NCI-H1930 (cell line): ENCODE measurements at places on chromosomes 1 and 21.
A peak's percentile ranks its signal among the peaks of the same experiment; 100 is the strongest.

- DNase-seq: no peak
Measured at GRCh38 chr1:30693822-30694221, 29.6 kb downstream of the MATN1 start.

GRCh38 chr1:68188060-68188538 lies 44.2 kb downstream of the WLS start:
- no peak for DNase-seq

DNA sequence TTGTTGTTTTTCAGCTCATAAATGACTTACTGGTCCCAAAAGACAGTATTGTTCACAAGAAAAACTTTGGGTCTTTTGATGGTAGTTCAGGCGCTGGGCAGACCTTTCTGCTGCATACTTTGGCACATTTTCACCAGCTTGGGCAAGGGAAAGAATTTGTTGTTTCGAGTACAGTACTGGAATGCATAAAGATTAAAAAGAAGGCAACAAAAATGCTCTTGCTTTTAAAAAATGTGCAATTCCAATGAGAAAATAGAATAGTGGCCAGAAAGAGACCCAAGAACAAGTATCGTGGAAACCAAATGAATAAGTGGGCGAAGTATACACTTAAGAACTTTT lies 56.0 kb downstream of the CLIC6 start:
- no peak for DNase-seq

DNA sequence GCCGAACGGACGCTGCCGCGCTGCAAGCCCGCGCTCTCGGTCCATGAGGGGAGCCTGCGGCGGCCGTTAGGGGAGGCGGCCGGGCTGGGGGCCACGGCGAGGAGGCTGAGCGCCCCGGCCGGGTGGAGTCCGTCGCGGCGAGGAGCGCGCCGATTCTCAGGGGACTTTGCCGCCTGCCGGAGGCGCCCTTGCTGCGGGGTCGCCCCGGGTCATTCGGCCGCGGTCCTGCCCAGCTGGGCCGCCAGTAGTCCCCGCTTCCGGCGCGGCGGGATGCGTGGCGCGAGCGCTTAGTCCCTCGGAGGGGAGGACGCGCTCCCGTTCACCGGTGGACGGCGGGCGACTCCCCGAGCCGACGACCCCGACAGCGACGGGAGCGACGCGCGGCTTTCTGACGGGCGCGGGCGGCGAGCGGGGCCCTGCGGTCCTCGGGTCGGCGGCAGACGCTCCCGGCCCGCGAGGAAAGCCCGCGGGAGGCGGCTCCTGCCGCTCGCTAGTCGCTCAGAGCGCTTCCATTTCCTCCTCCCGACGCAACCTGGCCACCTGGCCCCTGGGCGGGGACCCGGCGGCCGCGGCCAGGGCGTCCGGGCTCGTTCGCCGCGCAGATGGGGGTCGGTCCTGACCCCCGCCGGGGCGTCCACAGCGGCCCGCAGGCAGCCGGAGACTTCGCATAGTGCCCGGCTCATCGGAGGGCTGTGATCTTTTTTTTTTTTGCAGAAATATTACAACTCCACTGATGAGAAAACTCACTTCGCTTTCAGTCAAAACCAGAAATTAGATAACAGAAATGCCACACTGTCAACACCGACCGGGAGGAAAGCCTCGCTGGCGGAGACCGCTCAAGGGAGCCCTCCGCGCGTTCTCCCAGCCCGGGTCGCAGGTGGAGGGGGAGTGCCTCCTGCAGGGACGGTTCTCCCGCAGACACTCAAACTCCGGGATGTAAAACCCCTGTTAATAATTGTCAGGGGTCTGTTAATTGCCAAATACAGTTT lies 641 bp upstream of the ZBTB21 start:
- DNase-seq: no peak

GRCh38 chr1:245901037-245901436 lies 606.0 kb downstream of the SMYD3 start:
- no peak for DNase-seq

- DNase-seq: no peak
Measured at GRCh38 chr1:247746391-247746935, 1.5 kb downstream of the OR14A2 start.

GRCh38 chr1:94418664-94419655 lies 771 bp downstream of the ABCD3 start:
- DNase-seq: no peak

DNA sequence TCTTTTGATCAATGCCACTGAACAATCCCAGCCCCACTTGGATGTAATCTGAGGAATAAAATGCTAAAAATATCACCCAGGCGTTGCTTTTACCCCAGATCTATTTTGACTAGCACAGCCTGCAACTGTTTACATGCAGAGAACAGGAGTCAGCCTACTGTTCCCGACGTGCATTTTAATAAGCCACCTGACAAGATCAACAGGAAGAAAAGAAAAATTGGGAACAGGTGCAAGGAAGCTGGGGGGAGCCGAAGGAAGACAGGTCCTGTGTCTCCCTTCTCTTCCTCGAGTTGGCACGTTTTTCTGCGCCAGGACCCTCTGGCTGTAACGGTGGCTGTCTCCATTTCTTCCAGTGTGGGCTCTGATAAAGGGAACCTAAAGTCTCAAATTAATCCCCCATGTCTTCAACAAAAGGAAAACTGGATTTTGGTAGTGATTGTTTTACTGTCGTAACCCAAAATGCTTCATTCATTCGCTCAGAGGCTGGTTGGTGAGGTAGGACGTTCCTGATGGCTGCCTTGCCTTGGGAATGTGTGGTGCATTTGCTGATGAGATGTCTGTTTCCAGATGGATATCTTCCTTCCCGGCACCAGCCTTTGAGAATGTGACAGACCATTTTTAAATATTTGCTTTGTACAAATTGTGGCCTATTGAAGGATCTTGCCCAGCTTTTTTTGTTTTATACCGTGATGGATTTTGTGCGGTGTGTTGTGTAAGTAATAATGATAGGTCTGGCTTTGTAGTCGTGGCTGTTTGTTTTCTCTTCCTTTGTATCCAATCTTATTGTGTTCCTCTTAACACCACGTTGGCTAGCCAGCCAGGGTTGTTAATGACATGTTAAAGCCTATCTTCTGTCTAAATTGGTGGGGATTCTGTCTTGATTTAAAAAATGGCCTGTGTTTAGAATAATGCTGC lies 117.5 kb downstream of the C1orf21 start:
- peak; percentile 46 for DNase-seq

- no peak for DNase-seq
Measured at GRCh38 chr21:35438643-35439404, 389.7 kb upstream of the RUNX1 start.

GRCh38 chr21:31992391-31992790 lies 119.6 kb downstream of the HUNK start:
- DNase-seq: no peak

DNA sequence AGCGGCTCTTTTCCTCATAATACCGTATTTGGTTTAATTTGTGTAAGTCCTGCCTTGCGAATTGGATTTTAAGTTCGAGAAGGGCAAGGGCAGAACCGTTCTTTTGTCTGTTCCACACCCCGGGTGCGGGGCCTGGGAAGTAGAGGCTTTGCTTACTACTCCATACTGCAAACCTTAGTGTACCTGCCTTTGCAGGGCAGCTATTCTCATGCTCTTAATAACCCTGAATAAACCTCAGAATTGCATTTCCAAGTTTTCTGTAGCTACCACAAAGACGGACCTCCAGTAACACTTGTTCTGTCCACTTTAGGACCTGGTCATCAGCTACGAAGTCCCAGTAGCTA lies 657 bp upstream of the HNRNPU start:
- no peak for DNase-seq

DNA sequence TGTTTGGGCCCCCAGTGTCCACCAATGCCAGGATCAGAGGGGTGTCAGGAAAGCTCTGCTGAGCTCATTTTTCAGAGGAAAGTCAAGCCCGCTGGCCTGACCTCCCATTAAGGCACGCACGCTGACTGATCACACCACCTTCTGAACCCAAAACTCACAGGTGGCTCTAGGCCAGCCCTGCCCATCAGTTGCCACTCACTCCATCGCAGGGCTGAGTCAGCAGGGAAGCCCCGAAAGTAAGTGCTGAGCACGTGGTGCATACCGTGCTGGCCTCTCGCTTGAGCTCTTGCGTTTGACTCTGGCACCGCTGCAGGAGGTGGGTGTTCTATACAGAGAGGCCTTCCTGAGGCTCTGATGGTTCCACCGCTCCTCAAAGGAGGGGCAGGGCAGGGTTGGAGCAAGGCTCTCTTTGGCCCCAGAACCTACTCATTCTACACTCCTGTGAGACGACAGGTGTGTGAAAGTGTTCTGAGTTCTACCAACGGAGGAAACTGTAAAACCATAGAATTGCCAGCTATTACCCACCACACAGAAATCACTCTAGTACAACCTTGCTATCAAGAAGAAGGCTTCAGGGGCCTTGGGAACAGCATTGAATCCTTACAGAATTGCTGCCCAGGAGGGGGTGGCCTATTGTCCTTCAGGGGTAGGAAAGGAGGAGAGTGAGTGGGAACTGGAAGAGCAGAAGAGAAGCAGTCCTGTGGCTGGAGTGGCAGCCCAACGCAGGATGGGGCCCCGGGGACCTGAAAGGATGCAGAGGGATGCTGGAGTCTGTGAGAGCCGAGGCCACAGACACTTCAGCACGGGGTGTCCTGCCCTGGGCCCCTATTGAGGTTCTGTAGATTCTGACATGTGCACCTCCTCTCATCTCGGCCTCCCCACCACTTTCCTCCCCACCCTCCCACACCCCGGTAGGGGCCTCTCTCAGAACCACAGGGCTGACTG lies 214.7 kb upstream of the EDN2 start:
- no peak for DNase-seq

DNA sequence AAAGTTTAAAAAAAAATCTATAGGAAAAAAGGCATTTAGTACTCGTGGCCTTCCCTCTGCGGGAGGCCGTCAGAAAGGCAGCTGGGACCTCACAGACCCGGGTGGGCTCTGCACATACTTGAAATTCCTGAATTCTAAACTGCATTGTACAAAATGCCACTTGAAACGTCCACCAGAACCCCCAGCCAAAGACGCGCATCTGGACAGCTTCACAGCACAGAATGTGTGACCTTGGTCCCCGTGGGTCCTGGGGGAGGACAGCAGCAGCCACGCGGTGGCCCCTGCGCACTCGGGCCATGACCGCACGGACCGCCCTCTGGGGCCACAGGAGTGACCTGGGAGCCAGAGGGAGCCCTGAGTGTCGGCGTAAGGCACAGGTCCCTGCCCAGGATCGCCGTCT lies 20.6 kb upstream of the MRPS14 start:
- DNase-seq: no peak

DNA sequence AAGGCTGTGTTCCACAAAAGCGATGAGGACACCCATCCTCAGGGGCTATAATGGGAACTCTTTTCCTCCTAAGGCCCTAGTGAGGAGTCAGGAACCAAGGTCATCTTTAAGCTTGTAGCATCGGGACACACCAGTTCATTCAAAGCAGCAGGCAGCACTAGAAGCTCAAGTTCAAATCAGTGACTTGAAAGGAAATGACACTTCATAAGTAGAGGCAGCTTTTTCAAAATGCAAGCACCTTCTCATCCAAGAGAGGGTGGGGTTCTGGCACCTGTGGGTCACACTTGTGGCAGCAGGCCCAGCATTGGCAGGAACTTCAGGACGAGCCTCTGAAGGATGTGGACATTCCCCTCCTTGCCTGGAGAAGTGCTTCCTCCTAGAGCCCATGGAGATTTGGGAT lies 496.3 kb downstream of the KIF26B start:
- no peak for DNase-seq

GRCh38 chr1:116165572-116165971 lies 54.4 kb downstream of the MAB21L3 start:
- no peak for DNase-seq

- DNase-seq: no peak
Measured at GRCh38 chr1:234337233-234337632, 36.0 kb upstream of the COA6 start.

DNA sequence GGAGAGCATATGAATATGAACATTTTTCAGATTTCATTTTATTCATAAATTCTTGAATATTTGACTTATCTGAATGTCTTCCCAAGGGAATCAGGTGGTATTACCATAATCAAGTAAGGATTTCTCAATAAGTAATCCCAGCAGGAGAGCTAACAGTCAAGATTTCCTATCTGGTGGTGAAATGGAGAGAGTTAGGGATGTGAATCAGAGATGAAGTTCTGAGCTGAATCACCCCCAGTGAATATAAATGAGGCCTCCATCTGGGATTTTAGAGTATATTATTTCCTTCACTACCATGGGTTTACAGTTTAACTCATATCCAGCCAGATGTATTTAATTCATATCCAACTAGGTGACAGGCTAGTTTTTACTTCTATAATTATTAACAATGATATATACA lies 61.5 kb upstream of the RGS2 start:
- DNase-seq: no peak

- no peak for DNase-seq
Measured at GRCh38 chr1:151817353-151817730, 12.1 kb upstream of the LINGO4 start.

DNA sequence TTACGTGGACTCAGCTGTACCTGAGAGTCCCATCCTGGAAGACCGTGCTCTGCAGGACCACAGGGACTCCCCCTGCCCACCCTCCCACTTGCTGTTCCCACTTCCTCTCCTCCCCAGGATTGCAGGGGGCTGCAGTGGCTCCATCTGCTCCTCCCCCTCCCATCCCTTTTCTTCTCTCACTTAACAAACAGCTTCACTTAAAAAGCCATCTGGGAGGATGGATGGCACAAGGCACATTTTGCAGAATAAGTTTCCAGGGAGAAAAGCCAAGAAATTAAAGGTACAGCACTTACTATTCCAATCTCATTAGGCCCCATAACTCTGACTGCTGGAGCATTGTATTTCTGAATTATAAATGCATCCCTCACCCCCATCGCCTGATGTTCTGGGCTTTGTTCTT lies 458.7 kb downstream of the PTPRU start:
- no peak for DNase-seq

DNA sequence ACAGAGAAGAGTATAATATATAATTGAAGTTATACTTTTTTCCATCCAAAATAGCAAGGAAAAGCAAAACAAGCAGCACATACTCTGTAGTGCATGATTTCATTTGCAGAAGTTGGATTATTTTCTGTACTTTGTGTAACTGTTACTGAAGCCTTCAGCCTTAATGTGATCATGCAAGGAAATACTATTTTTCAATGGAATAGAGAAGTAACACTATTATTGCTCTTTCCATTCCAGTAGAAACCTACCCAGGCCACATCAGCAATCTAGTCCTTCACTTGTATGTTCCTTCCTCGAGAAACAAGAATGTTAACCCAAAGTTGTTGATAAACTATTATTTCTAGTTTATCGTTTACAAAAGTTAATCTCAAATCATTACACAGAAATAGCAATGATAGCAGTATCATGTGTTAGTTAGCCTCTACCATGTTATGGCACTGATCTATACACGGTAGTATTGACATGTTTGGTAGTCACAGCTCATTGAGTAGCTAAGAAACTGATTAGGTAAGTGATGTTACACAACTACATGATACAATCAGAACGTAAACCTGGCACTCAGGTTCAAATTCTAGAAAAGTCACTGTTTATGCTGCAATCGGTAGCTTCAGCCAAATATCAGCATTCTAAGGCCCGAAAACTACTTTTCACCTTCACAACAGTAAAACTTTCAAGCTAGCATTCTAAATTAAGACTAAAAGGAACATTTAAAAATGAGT lies 37.6 kb upstream of the CHRM3 start:
- no peak for DNase-seq

DNA sequence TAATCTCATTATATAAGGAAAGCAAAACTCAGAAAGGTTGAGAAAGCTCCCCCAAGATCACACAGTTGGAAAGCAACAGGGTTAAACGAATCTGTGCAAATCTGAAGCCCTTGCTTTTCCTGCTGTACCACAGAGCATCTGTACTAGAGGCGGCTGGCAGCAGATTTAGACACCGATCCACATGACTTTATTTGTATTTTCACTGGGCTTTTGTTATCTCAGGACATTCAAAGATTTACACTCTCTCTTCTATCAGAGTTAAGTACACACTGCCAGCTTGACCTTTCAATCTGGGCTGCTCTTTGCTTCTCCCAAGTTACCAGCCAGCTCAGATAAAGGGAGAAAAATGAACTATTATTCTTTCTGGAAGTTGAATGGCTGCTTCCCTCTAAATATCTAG lies 146.6 kb downstream of the FAM78B start:
- DNase-seq: no peak
